ENCODE measurements at places on chromosomes 3 and 15. TPM values are rescaled to one million over a fixed set of nuclear protein-coding genes. Genes with fewer than 3 reads are reported as not detected.
A peak's percentile ranks its signal among the peaks of the same experiment; 100 is the strongest.

- peak overlapping the region; percentile 79 for H3K27ac ChIP-seq
- H3K36me3 ChIP-seq = peaks cover 3% of the 10 kb centered on the region
These were observed 3.5 kb downstream of the MAPKAPK3 start for GRCh38 chr3:50620420-50620819.

GRCh38 chr3:107604057-107604822 lies 81.5 kb downstream of the BBX start:
- H3K27ac ChIP-seq = peak overlapping the region; percentile 37
- H3K36me3 ChIP-seq = peaks cover 8% of the 10 kb centered on the region
- H3K4me3 ChIP-seq = no peak overlapping the region
- no peaks in the 10 kb centered on the region for H3K27me3 ChIP-seq
- peaks cover 36% of the 10 kb centered on the region for H3K4me1 ChIP-seq
- DNase-seq = no peak

DNA sequence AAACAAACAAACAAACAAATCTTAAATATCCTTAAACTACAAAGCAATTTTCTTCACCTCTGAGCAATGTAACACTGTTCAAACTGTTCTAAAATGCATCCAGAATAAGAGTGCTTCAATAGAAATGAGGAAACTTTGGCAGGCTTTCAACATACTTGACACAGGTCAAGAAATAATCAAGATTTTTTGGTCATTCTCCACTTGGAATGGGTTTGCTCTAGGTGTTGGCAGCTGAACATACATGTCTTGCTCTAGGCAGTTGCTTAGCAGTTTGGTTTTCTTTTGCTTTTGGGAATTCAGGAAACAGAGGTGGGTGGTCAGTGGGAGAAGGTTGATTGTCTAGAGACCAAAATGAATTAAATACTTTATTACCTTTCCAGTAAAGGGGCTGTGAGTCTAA lies 1.4 kb upstream of the LRRC3B start:
- H3K4me3 ChIP-seq = no peak overlapping the region
- no peaks in the 10 kb centered on the region for H3K4me1 ChIP-seq
- peaks cover 4% of the 10 kb centered on the region for H3K36me3 ChIP-seq
- H3K27ac ChIP-seq = no peak overlapping the region
- peaks cover 44% of the 10 kb centered on the region for H3K27me3 ChIP-seq

- H3K4me1 ChIP-seq = no peaks in the 10 kb centered on the region
- no peak for DNase-seq
- H3K27me3 ChIP-seq = no peaks in the 10 kb centered on the region
- no peaks in the 10 kb centered on the region for H3K36me3 ChIP-seq
- no peak overlapping the region for H3K4me3 ChIP-seq
These were observed 1085.2 kb upstream of the CADM2 start for GRCh38 chr3:83873550-83873949.

DNA sequence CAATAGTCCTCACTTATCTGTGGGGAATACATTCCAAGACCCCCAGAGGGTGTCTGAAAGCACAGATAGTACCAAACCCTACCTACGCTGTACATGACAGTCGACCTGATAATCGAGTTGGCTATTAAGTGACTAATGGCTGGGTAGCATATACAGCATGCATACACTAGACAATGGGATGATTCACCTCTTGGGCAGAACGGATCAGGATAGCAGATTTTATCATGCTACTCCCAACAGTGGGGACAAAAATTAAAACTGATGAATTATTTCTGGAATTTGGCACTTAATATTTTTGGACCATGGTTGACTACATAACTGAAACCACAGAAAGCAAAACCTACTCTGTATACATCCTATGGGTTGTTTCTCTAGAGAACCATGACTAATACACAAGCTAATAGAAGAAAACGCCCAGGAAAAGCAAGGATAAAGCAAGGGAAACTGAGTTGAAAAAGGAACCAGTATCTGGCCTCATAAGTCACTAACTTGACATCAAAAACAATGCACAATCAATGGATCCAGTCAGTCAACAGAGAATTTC lies 15.5 kb downstream of the ATG3 start:
- H3K27me3 ChIP-seq = no peaks in the 10 kb centered on the region
- H3K4me1 ChIP-seq = peaks cover 20% of the 10 kb centered on the region
- DNase-seq = no peak
- H3K36me3 ChIP-seq = peaks cover 23% of the 10 kb centered on the region

DNA sequence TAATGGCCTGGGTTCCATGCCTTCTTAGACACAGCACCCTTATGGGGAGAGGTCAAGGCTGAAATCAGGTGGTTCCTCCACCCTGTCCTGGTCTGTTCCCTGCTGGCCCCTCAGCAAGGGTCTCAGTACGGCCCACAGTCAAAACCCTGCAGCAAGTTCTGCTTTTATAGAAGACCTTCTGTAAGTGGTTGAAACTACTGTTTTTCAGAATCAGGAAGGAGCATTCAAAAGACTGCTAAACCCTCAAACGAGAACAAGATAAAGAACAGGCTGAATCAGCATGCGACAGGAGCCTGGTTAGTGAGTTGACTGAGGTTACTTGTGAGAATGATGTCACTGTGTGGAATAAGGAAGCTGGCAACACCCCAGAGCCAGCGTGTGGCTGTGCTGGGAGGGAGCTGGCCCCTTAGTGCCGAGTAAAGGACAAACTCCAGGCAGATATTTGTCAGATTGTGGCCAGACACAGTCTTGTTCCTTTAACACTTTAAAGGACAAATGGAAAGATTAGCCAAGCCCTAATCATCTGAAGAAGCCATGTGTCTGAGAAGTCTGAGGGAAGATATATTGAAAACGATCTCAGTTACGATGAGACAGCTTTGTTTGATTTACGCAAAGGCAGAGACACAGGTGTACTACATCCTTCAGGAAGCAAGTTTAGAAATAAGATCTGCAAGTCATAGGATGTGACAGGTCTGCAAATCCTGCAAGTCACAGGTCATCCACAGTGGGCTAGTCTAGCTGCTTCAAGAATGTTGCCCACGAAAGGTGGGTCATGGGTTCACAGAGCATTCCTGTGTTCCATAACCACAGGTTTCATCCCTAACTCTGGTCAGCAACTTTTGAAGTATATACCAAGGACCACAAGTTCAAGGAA lies 54.0 kb downstream of the B3GNT5 start:
- no peaks in the 10 kb centered on the region for H3K27me3 ChIP-seq
- no peaks in the 10 kb centered on the region for H3K36me3 ChIP-seq
- H3K27ac ChIP-seq = peak overlapping the region; percentile 15
- H3K4me1 ChIP-seq = peaks cover 23% of the 10 kb centered on the region

GRCh38 chr3:126078866-126079265 lies 5.1 kb downstream of the SLC41A3 start:
- no peak overlapping the region for H3K4me3 ChIP-seq
- peaks cover 2% of the 10 kb centered on the region for H3K36me3 ChIP-seq
- no peak overlapping the region for H3K27ac ChIP-seq

DNA sequence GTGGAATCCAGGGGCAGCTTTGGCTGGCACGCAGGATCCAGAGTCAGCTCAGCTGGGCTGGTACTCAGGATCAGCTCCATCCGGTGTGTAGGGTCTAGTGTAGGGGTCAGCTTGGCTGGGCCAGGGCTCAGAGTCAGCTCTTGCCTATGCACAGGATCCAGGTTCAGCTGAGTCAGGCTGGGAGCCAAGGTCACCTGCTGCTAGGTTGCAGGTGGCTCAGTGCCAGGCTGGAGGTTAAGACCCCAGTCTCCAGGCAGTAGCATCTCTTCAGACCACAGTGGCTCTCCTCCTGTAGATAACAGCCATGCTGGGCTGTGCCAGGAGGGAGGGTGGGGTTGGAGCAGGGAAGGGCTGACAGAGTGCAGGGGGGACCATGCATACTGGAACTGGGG lies 1.8 kb downstream of the HYAL3 start:
- DNase-seq = no peak
- no peak overlapping the region for H3K27ac ChIP-seq
- peaks cover 35% of the 10 kb centered on the region for H3K4me1 ChIP-seq
- no peak overlapping the region for H3K4me3 ChIP-seq

The ANKDD1A gene
- total RNA-seq = 8.4 TPM

The ARHGAP11A gene
- total RNA-seq = 132 TPM

The IL17RB gene
- 2.1 TPM for total RNA-seq

The ISLR gene
- total RNA-seq = not detected

The GRIP2 gene
- total RNA-seq = not detected
